Stimulated activated CD4-positive, alpha-beta T cell treated with anti-CD3 and anti-CD28 coated beads, Interleukin-2, amount 100 ng/mL, for 24 hours (primary cell): ENCODE measurements at places on chromosomes 12 and 14.

- no peak for DNase-seq
These were observed 65.6 kb downstream of the SYNE2 start for GRCh38 chr14:63918411-63918810.

- DNase-seq, result no peak
These were observed 16.3 kb downstream of the MUCL1 start for GRCh38 chr12:54870617-54871016.

DNA sequence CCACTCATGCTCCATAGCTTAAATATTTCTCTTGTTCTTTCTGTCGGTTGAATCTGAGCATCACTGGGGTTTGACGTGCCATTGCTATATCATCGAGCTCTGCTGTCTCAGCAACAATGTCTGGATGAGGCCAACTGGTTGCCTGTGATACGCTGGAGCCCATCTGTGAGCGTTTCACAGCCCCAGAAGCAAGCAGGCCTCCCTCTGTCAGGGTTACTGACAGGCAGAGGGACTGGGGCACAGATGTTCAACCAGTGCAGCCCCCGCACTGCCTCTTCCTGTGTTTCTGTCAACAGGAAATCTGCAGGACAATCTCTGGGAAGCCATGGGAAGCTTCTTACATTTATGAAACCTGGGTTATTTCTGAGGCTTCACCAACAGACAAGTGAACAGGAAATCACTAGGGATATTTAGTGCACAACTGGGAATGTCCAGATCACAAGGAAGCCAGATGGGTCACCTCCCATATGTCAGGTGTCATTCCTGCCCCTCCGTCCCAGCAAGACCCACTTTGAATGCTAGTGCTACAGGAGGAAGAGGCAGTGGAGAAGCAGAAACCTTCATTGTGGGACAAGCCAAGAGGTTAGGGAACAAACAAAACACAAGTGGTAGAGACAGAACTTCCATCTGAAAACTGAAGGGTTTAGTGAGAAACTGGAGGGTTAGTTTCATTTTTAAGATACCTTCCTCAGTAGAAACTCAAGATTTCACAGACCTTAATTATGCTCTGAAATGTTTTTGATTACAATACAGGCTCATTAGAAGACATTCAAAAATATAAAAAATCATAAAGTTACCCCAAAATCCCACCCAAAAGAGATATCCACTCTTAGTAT is 24.1 kb downstream of the DMAC2L start:
- DNase-seq, result no peak

DNA sequence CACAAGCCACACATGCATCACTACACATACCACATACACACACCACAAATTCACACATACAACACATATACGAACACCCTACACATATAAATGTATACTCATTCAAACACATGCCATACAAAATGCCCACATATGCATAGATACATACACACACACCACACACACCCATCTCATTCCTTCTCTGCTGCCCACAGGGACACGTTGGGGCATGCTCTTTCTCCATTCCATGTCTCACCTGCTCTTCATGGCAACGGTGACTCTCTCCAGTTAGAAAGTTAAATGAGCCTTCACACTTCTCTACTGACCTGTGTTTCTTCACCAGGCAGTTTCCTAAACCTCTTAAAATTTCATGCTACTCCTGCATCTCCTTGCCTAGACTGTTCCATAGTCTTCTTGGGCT is 1194.8 kb downstream of the BCL11B start:
- DNase-seq, result no peak

- no peak for DNase-seq
These were observed 154.9 kb upstream of the PELI2 start for GRCh38 chr14:55963295-55963694.

- DNase-seq, result no peak
These were observed 505 bp upstream of the BCDIN3D start for GRCh38 chr12:49843411-49843810.

GRCh38 chr14:54166049-54166950 is 209.7 kb upstream of the BMP4 start:
- no peak for DNase-seq

DNA sequence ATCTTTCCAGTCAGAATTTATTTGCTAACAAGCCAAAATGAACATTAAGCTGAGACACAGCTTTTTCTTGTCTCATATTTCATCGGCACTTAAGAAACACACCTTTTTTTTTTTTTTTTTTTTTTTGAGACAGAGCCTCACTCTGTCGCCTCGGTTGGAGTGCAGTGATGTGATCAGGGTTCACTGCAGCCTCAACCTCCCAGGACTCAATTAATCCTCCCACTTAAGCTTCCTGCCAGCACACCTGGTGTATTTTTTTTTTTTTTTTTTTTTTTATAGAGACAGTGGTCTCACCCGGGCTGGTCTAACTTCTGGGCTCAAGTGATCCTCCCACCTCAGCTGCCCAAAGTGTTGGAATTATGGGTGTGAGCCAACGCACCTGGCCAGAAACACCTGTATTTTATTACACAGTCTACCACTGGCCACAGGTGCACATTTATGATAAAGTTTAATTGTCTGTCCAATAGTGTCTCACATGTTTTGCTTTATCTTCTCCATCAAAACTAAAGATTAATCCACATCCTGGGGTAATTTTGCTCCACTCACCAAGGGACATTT is 62.7 kb downstream of the C2CD5 start:
- no peak for DNase-seq

GRCh38 chr12:130433411-130433810 is 95.7 kb downstream of the PIWIL1 start:
- DNase-seq, result no peak

- peak; percentile 54 for DNase-seq
These were observed 411.9 kb downstream of the FUT8 start for GRCh38 chr14:65824285-65824977.

GRCh38 chr12:6167327-6168280 is 32.6 kb upstream of the CD9 start:
- DNase-seq, result peak; percentile 71

DNA sequence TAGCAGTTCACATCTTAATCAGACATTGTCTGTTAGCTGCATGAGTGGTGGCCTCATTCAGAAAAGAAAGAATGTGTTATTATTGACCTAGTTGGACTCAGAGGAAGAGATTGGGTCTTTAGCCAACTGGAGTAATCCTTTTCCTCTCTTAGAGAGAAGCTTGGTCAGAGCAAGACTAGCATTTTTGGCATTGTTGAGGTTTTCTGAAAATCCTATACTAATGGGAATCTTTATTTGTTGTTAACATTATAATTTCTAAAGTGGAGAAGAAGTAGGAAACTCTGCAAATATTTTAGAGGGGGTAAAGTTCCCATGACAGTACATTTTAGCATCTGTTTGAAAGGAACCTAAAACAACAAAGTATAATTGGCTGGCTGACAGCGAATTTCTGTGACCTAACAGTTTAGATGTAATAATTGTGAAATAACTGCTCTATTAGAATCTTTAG is 9.7 kb downstream of the TOX4 start:
- no peak for DNase-seq

DNA sequence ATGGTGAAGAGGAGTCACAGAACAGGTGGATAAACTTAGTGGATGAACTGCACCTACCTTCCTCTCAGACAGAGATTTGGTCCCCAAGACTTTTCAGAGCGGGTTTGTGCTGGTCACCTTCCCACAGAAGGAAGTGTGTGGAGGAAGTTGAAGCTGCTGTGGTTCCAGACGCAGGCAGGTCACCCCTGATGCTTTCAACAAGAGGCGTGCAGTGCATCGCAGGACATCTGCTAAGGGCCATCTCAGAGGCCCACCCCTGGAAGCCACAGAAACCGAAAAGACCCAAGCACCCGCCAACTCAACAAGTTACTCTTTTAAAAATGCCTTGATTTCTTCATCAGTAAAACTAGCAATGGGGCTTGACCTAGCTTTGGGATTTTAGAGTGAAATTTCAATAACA is 1.0 kb upstream of the GPX2 start:
- no peak for DNase-seq

- no peak for DNase-seq
These were observed 321.9 kb downstream of the SYT1 start for GRCh38 chr12:79186506-79186905.

GRCh38 chr14:89029961-89030694 is 205.7 kb downstream of the TTC8 start:
- no peak for DNase-seq

GRCh38 chr12:65567820-65568219 is 256.5 kb upstream of the HMGA2 start:
- no peak for DNase-seq

DNA sequence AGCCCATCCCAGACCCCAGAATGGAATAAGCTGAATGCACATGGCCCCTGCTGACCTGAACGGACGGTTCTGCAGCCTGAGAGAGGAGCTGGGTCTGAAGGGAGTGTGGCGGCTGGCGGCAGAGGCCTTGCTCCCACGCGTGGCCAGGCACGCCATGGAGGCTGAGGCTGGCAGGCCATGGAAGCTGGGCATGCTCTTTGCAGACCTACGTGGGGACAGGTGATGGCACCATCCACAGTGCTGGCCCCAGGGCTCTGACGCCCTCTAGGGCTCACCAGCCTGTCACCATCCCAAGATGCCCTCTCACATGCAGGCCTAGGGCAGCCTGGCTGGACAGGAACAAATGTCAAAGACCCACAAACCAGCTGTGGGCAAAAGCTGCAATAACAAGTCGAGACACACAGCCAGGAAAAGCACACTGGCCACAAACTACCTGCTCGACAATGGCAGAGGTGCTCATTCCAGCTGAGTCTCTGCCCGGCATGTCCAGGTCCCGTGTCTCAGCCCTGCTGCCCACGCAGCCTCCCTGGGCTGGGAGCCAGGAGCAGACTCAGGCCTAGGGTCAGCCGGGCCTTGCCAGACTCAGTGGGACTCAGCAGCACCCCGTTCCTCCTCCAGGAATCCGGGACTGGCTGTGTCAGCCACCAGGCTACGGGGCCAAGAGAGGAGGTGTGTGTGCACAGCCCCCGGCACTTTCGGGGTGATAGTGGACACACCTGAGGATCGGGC is 19.7 kb downstream of the BTBD6 start:
- DNase-seq, result no peak
